Stimulated activated CD8-positive, alpha-beta memory T cell treated with anti-CD3 and anti-CD28 coated beads, Interleukin-2, amount 100 ng/mL, for 1 hour (primary cell): ENCODE measurements at places on chromosomes 1 and 21.

DNA sequence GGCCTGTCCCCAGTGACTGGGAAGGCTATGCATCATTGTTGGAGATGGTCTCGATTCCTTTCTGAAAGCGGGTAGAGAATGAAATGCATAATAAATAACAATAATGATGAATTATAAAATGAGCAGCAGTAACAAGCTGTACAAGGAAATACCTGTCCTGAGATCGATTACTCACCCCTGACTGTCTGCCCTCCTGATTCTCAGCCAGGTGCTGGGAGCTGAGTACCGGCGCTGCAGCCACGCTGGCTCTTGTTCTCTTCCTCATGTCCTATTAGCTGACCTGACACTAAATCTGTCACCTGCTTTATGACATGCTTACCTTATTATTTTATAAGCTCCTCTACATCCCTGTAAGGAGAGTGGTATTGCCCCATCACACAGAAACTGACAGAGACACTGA lies 3.4 kb downstream of the AGPAT3 start:
- DNase-seq = no peak

DNA sequence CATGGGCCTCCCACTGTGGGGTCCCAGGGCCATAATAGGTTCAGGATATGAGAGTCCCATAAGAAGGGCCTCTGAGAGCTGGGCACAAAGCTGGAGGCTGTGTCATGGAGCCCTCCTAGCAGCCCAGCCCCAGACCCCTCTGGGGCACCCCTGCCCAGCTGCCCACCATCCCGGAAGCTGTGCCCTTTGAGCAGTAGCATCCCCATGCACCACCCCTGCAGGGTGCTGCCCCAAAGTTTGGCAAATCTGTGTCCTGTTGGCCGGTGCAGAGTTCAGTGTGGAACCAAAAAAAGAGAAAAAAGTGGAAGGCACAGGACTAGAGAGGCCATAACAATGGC lies 17.6 kb downstream of the TNNT2 start:
- DNase-seq = no peak

GRCh38 chr1:2956576-2956975 lies 64.7 kb upstream of the ACTRT2 start:
- no peak for DNase-seq

GRCh38 chr21:43984905-43985689 lies 27.0 kb upstream of the TRAPPC10 start:
- DNase-seq = no peak

- no peak for DNase-seq
Observed at GRCh38 chr1:53551428-53551995, 92.3 kb downstream of the DMRTB1 start.

DNA sequence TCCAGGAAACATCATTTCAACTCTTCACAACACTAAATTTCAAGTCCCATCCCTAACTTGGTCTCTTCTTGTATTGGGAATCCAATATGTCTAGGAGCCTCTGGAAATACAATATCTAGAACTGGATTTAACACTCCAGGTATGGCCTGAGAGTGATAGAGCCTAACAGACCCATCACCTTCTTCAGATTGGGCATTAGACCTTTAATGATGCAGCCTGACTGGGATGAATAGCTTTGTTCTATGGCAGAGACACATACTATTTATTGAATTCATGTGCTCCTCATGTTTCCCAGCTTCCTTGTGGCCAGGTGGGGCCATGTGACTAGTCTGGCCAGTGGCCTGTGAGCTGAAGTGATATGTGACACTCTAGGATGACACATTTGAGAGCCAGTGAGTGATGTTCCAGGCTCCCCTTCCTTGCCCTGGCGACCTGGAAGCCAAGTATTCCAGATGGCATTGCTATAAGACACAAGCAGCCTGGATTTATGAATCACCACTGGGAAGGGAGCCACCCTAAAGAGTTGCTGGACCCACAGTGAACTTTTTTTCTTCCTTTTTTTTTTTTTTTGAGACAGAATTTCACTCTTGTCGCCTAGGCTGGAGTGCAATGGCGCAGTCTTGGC lies 31.0 kb upstream of the POU3F1 start:
- no peak for DNase-seq

DNA sequence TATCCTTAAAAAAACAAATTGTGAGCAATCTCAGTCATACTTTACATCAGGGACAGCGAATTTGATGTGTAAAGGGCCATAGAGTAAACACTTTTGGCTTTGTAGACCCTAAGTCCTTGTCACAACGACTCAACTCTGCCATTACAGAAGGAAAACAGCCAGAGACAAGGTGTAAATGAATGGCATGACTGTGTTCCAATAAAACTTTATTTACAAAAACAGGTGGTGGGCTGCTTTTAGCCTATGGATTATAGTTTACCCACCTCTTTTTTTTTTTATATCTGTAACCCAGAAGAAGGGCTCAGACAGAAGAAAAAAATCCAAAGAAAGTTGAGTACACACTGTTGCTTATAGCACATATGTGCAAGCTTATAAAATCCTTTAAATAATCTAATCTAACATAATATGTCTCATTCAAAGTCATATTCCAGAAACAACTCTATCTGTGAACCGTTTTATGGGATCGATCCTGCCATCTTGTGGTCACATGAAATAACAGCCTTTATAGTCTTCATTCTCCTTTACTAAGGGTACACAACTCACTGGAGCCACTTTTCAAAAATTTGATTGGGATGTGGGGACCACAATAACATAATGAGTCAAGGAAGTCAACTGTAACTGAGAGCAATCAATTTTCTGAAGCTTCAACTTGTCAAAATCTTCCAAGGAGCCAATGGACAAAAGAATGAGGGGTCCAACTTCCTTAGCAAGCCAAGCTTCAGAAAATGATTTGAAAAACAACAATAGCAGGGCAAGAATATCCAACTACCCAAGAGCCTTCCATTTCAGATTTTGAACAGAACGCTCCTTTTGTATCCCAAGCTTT lies 142.2 kb upstream of the KRTAP19-8 start:
- DNase-seq = no peak

DNA sequence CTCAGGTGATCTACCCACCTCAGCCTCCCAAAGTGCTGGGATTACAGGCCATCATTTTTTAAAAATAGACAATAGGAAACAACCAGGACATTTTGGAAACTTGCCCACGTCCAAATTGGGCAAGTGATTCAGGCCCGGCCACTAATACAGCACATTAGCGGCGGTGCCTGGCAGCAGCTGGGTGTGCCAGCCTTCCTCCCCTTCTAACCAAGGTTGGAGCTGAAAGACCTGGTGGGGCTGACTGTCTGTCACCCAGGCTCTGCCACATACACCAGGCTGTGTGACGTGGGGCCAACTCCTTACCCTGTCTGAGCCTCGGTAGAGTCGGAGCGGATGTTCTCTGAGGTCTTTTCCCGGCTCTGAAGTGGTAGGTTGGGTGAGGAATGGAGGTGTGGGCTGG lies 29.6 kb upstream of the TMEM51 start:
- DNase-seq = no peak

DNA sequence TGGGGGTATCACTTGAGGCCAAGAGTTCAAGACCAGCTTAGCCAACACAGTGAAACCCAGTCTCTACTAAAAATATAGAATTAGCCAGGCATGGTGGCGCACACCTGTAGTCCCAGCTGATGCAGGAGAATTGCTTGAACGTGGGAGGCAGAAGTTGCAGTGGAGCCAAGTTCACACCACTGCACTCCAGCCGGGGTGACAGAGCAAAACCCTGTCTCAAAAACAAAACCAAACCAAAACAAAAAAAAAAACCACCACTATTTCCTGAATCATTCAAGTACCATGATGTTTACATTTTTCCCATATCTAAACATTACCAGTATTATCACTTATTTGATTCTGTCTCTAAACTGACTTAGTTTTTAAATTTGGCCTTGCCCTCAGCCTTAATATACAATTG lies 29.5 kb downstream of the TUT4 start:
- no peak for DNase-seq

- peak; percentile 28 for DNase-seq
Observed at GRCh38 chr1:116373431-116374352, 648 bp downstream of the ATP1A1 start.

GRCh38 chr1:233912909-233913308 lies 8.4 kb downstream of the SLC35F3 start:
- DNase-seq = no peak

DNA sequence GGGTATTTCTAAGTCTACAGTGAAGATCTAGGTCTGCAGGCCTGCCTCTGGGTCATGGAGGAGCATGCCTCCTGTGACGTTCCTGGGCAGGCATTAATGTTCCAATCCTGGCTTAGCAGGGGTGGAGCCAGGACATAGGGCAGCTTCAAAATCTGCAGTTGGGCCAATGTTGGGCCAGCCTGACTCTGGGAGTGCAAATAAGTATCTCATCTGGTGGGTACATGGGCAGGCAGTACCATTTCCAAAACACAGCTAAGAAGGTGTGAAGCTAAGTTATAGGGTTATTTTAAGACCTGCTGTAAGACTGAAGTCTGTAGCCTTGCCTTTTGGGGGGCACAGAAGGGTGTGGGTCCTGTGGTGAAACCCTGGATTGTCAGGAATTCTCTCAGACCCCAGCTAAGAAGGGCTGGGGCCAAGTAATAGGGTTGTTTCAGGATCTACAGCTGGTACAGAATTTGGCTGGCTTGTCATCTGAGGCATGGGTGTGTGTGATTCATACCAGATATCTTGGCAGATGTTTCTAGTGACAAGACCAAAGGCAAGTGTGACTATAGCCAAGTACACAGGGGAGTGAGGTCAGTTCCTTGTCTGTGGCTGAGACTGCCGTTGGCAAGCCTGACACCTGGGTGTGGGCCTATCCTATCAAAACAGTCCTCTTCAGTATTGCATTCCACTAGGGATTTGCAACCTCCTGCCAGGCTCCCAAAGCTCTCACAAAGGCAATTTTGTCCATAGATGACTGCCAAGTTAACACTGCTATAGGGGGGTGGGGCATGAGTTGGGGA lies 468.7 kb upstream of the B3GALT2 start:
- DNase-seq = no peak

DNA sequence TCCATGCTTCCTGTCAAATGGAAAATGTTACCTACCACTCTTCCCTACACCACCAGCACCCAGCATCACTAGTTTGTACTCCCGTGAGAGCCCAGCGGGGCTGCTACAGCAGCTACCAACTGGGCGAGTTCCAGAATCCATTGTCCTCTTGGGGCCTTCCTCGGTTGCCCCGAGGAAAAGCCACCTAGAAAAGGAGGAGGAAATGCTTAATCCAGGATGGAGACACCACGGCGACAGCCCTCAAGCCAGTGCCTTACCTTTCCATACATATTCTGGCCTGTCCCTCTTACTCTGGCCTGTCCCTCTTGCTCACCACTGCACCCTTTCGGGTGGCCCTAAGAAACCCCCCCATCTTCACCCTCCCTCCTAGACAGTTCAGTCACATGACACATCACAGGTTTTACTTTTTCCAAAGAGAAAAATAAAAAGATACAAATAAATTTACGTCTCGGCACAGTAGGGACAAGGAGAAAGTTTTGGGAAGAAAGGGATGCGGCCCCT lies 478 bp downstream of the RIT1 start:
- no peak for DNase-seq
